Cardiac muscle cell (in vitro differentiated cells and primary cell): ENCODE measurements at places on chromosomes 7 and 10.

GRCh38 chr7:95376632-95377400, 19.4 kb downstream of the PON3 start:
- H3K27ac ChIP-seq = no peak overlapping the region
- no peaks in the 10 kb centered on the region for H3K36me3 ChIP-seq
- DNase-seq = no peak
- H3K27me3 ChIP-seq = no peaks in the 10 kb centered on the region

- no peaks in the 10 kb centered on the region for H3K27me3 ChIP-seq
- peaks cover 6% of the 10 kb centered on the region for H3K4me1 ChIP-seq
- no peak for DNase-seq
- no peaks in the 10 kb centered on the region for H3K36me3 ChIP-seq
- H3K4me3 ChIP-seq = no peak overlapping the region
- no peak overlapping the region for H3K27ac ChIP-seq
These were observed 111.7 kb upstream of the LYZL1 start for GRCh38 chr10:29176845-29177832.

- no peaks in the 10 kb centered on the region for H3K27me3 ChIP-seq
- no peaks in the 10 kb centered on the region for H3K36me3 ChIP-seq
- no peak overlapping the region for H3K27ac ChIP-seq
These were observed 229.1 kb upstream of the SHH start for GRCh38 chr7:156041398-156041797.

- no peaks in the 10 kb centered on the region for H3K4me1 ChIP-seq
- DNase-seq = no peak
- H3K27me3 ChIP-seq = no peaks in the 10 kb centered on the region
- H3K36me3 ChIP-seq = no peaks in the 10 kb centered on the region
- no peak overlapping the region for H3K27ac ChIP-seq
These were observed 8.9 kb upstream of the HERC4 start for GRCh38 chr10:68083953-68084352.

GRCh38 chr10:68446179-68446578, 25.6 kb downstream of the DNA2 start:
- H3K36me3 ChIP-seq = no peaks in the 10 kb centered on the region
- H3K27me3 ChIP-seq = no peaks in the 10 kb centered on the region
- no peak for DNase-seq
- no peak overlapping the region for H3K4me3 ChIP-seq
- no peaks in the 10 kb centered on the region for H3K4me1 ChIP-seq

GRCh38 chr10:82288461-82288881, 413.5 kb downstream of the NRG3 start:
- H3K27ac ChIP-seq = no peak overlapping the region
- no peaks in the 10 kb centered on the region for H3K4me1 ChIP-seq
- H3K4me3 ChIP-seq = no peak overlapping the region
- peak; percentile 22 for DNase-seq
- no peaks in the 10 kb centered on the region for H3K27me3 ChIP-seq

DNA sequence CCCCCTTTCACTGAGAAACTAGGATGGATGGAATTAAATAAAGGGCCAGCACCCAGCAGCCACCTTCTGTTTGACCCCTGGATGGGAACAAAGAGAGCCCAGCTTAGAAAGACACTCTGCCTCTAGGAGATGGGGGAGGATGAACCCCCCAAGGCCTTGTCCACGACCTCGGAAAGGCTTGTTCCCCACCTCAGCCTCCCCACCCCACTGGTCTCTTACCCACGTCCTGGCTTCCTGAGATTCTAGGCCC, 9.7 kb downstream of the ITPRIP start:
- H3K36me3 ChIP-seq = no peaks in the 10 kb centered on the region
- H3K27ac ChIP-seq = peak overlapping the region; percentile 84
- DNase-seq = no peak

GRCh38 chr7:33771422-33771821, 133.9 kb upstream of the BMPER start:
- H3K4me1 ChIP-seq = no peaks in the 10 kb centered on the region
- H3K27me3 ChIP-seq = no peaks in the 10 kb centered on the region
- no peak overlapping the region for H3K4me3 ChIP-seq
- no peak overlapping the region for H3K27ac ChIP-seq
- DNase-seq = no peak
- H3K36me3 ChIP-seq = no peaks in the 10 kb centered on the region

- no peaks in the 10 kb centered on the region for H3K36me3 ChIP-seq
- H3K27ac ChIP-seq = no peak overlapping the region
- no peaks in the 10 kb centered on the region for H3K27me3 ChIP-seq
- H3K4me1 ChIP-seq = no peaks in the 10 kb centered on the region
- no peak for DNase-seq
These were observed 125.1 kb downstream of the TFPI2 start for GRCh38 chr7:93765475-93765874.

GRCh38 chr7:129609666-129610065, 1.9 kb upstream of the NRF1 start:
- H3K27ac ChIP-seq = no peak overlapping the region
- H3K36me3 ChIP-seq = no peaks in the 10 kb centered on the region
- DNase-seq = no peak
- H3K4me1 ChIP-seq = peaks cover 4% of the 10 kb centered on the region
- H3K27me3 ChIP-seq = no peaks in the 10 kb centered on the region
- no peak overlapping the region for H3K4me3 ChIP-seq

DNA sequence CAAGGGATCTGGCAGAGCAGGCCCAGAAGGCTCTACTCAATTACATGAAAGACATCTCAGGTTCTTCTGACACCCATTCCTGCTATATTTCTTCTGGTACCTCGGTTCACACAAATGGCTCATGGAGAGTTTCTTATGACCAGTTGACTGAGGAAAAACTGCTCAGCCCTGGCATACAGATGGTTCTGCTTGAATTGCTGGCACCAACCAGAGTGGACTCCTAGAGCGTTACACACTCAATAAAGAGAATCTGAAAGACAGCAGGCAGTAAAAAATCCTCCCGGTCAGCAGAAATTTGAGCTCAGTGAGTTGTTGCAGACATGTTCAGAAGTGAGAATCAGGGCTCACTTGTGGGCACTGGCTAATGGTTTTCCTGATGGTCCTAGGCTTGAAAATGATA, 434.4 kb downstream of the TCERG1L start:
- no peaks in the 10 kb centered on the region for H3K36me3 ChIP-seq
- no peak overlapping the region for H3K27ac ChIP-seq
- H3K4me1 ChIP-seq = no peaks in the 10 kb centered on the region
- H3K27me3 ChIP-seq = no peaks in the 10 kb centered on the region

DNA sequence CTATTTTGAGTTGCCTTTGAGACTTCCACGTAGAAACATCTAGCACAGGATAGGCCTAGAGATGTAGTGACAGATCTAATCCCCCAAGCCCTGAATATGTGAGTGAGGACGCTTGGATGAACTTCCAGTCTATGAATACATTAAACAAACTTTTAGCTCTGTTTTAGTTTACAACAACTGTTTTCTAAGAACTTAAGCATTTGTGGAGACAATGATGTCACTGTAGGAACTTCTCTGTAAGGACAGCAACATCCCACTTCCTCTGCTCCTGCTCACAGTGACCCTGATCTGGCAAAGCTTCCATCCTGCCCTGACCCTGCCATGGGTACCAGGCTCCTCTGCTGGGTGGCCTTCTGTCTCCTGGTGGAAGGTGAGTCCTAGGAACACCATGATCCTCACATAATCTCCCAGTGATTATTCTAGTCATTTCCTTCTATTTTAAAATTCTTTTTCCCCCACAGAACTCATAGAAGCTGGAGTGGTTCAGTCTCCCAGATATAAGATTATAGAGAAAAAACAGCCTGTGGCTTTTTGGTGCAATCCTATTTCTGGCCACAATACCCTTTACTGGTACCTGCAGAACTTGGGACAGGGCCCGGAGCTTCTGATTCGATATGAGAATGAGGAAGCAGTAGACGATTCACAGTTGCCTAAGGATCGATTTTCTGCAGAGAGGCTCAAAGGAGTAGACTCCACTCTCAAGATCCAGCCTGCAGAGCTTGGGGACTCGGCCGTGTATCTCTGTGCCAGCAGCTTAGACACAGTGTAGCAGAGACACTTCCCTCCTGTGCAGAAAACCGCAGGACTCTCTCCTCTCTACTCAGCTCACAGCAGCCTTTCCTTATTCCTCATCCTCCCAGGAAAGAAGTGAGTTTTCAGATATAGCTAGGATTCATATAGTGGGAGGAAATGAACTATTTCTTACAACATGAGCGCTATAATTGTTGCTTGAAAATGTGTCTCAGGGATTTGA, 194.4 kb upstream of the PRSS1 start:
- H3K4me3 ChIP-seq = no peak overlapping the region
- H3K27me3 ChIP-seq = no peaks in the 10 kb centered on the region
- no peaks in the 10 kb centered on the region for H3K4me1 ChIP-seq

GRCh38 chr10:90732581-90732980, 125.3 kb downstream of the HTR7 start:
- no peaks in the 10 kb centered on the region for H3K27me3 ChIP-seq
- no peak for DNase-seq
- no peak overlapping the region for H3K4me3 ChIP-seq
- no peak overlapping the region for H3K27ac ChIP-seq
- H3K4me1 ChIP-seq = no peaks in the 10 kb centered on the region

DNA sequence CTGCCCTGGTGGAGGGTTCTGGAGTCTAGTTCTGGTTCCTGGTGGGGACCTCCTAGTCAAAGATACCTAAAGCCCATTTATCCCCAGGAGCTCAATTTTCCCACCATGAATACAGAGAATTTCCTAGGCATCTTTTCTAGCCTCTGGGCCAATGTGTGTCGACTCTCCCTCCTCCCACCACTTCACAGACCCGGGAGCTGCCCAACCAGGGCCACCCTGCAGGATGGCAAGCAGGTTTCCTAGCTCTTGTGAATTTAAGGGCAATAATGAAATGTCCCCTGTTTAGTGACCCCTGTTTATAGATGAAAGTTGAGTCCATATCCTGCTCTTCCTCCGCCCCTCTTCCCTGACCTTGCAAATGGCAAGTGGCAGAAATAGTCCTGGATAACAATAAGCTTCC, 9.4 kb downstream of the DLX5 start:
- H3K27me3 ChIP-seq = peaks cover 100% of the 10 kb centered on the region
- H3K27ac ChIP-seq = no peak overlapping the region
- no peak overlapping the region for H3K4me3 ChIP-seq

DNA sequence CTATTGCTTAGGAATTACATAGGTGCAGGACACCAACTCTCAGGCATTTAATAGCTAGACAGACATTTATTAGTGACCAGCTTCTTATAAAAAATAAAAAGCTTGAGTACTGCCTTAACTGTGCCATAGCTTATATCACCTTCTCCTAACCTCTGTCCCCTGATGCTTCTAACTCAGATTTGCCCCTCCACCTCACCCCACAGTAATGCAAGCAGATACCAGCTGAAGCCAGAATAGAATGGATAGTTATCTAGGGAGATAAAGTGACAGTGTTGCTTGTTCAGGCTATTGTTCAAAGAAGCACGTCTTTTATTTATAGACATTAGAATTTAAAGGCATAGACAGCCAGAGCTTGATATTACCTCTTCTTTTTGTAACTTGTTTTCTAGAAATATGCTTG, 99.6 kb upstream of the GLCCI1 start:
- DNase-seq = no peak
- no peaks in the 10 kb centered on the region for H3K36me3 ChIP-seq
- H3K27me3 ChIP-seq = no peaks in the 10 kb centered on the region

GRCh38 chr10:46318799-46319198, 32.0 kb downstream of the ANTXRL start:
- no peaks in the 10 kb centered on the region for H3K27me3 ChIP-seq
- H3K4me3 ChIP-seq = no peak overlapping the region
- peak; percentile 57 for DNase-seq
- H3K27ac ChIP-seq = no peak overlapping the region
- peaks cover 7% of the 10 kb centered on the region for H3K4me1 ChIP-seq

GRCh38 chr10:61635932-61636331, 26.8 kb upstream of the CABCOCO1 start:
- H3K36me3 ChIP-seq = no peaks in the 10 kb centered on the region
- H3K27me3 ChIP-seq = no peaks in the 10 kb centered on the region
- H3K4me3 ChIP-seq = no peak overlapping the region

DNA sequence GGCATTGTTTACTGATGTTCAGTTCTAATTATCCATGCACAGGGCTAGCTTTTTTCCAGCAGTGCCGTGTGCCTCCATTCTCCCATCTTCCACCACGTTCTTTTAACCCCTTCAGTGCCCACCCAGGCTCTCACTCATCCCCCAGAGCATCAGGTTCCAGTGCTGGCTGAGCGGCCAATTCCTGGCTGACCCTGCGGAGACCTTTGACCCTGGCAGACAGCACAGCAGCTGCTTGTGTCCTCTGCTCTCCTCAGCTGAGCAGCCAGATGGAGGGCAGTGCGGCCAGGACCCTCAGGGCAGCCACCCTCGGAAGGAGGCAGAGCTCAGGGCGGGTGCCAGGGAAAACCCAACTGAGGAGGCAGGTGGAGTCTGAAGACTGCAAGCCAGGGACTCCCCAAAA, 48.4 kb downstream of the ZNF503 start:
- H3K4me3 ChIP-seq = no peak overlapping the region
- H3K36me3 ChIP-seq = no peaks in the 10 kb centered on the region

DNA sequence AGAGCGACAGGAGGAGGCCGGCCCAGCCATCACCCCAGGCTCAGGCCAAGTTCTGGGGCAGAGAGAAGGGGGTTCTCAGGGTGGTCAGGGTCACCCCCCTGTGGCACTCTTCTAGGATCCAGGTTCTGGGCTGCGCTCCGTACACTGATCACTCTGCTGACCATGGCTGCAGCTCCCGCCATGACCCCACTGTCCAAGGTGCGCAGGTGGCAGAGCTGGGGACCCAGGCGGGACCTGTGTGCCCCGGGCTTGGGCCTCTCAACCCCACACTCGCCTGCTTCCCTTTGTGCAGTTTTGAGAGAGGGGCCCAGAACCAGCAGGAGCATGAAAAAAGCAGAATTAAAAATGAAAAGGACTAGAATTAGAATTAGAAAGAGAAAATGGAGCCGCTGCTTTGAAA, 227.1 kb downstream of the FANK1 start:
- no peaks in the 10 kb centered on the region for H3K27me3 ChIP-seq
- no peaks in the 10 kb centered on the region for H3K36me3 ChIP-seq
- no peak overlapping the region for H3K4me3 ChIP-seq
- H3K4me1 ChIP-seq = no peaks in the 10 kb centered on the region

GRCh38 chr10:62188021-62188616, 80.5 kb downstream of the RTKN2 start:
- H3K4me1 ChIP-seq = peaks cover 17% of the 10 kb centered on the region
- no peaks in the 10 kb centered on the region for H3K27me3 ChIP-seq

DNA sequence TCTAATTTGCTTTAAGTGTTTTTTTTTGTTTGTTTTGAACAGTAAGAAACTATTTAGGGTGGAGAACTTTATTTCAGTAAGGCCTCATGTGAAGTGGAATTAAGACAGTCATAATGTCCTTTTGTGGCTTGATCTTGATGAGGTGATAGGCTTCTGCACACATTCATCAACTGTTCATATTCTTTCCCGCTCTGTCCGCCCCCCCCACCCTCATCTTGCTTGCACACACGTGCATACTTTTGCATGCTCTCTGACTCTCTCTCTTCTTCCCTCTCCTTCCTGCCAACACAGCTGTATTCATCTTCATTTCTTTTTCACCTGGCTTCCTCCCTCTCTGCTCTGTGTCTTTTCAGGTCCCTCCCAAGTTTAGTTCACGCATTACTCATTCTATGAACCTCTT, 429.6 kb downstream of the AUTS2 start:
- H3K27me3 ChIP-seq = no peaks in the 10 kb centered on the region
- H3K4me1 ChIP-seq = peaks cover 48% of the 10 kb centered on the region
- H3K4me3 ChIP-seq = no peak overlapping the region

GRCh38 chr10:109912335-109913281, 10.7 kb downstream of the XPNPEP1 start:
- H3K4me3 ChIP-seq = no peak overlapping the region
- H3K4me1 ChIP-seq = no peaks in the 10 kb centered on the region
- H3K27ac ChIP-seq = no peak overlapping the region

- H3K27ac ChIP-seq = no peak overlapping the region
- H3K4me1 ChIP-seq = no peaks in the 10 kb centered on the region
- H3K36me3 ChIP-seq = no peaks in the 10 kb centered on the region
These were observed 961.0 kb downstream of the GATA3 start for GRCh38 chr10:9015447-9015846.

GRCh38 chr10:113736576-113736975, 14.9 kb upstream of the PLEKHS1 start:
- peak; percentile 61 for DNase-seq
- no peak overlapping the region for H3K27ac ChIP-seq
- H3K27me3 ChIP-seq = peaks cover 23% of the 10 kb centered on the region
- no peak overlapping the region for H3K4me3 ChIP-seq
- H3K36me3 ChIP-seq = no peaks in the 10 kb centered on the region
